ENCODE measurements at places on chromosomes 3 and 15.

DNA sequence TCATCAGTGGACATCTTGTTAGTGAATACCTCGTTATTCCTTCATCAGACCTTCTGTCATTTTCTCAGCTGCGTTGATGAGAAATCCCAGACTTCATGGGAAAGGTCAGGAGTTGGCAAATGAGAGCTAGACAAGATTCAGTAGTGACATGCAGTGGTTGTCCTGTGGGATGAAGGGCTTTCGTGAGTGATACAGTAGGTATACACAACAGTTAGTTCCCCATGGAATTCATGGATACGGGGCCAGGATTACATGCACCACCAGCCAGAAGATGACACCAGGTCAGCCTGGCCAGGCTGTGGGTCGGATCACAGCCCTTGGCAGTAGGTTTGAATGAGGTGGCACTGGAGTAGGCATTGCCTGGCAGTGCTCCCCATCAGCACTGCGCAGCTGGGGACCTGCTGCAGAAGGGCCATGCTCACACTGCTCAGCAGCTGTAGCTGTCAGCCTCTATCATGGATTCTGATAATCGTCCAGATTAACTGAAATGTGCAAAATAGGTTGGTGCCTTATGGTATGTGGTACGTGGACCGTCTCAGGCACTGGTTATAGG lies 150.1 kb downstream of the SLCO3A1 start:
- no peak for DNase-seq

DNA sequence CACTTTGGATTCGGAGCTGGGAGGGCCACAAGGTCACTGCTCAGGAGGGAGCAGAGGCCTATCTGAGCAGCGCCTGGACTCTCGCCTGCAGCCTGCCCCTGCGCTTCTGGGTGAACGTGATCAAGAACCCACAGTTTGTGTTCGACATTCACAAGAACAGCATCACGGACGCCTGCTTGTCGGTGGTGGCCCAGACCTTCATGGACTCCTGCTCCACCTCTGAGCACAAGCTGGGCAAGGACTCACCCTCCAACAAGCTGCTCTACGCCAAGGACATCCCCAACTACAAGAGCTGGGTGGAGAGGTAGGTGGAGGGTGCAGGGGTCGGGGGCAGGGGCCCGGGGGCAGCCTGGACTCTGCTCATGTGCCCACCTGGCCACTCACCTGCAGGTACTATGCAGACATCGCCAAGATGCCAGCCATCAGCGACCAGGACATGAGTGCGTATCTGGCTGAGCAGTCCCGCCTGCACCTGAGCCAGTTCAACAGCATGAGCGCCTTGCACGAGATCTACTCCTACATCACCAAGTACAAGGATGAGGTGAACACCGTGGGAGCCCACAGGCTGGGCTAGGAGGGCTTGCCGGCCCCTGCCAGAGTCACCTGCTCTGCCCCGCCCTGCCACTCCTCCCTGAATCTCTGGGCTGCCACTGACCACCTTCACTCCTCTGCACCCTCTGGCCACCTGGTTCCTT lies 49.5 kb downstream of the PLXNA1 start:
- DNase-seq = no peak

DNA sequence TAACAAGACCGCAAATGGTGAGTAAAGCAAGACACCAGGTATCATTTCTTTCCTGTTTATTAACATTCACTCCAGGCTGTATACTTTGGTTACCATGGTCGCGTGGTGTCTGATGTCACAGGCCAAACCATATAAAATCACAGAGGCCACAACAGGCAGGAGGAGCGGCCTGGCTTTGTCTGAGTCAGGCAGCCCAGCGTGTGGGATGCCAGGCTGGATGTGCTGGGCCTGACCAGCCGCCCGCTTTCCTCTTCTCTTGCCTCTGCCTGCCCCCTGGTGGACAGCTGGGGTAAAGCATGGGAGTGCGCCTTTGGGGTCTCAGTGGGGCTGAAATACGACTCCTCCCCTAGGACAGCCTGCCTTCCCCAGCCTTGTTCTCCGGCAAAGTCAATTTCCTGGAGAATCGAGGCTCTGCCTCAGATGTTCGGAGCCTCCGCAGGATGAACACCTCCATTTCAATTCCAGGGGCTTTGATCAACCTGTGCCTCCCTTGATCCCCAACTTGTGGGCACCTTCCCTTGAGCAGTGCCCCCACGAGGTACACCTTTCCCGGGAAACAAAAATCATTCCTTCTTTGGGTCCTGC lies 78.2 kb downstream of the CCNL1 start:
- DNase-seq = peak; percentile 96

DNA sequence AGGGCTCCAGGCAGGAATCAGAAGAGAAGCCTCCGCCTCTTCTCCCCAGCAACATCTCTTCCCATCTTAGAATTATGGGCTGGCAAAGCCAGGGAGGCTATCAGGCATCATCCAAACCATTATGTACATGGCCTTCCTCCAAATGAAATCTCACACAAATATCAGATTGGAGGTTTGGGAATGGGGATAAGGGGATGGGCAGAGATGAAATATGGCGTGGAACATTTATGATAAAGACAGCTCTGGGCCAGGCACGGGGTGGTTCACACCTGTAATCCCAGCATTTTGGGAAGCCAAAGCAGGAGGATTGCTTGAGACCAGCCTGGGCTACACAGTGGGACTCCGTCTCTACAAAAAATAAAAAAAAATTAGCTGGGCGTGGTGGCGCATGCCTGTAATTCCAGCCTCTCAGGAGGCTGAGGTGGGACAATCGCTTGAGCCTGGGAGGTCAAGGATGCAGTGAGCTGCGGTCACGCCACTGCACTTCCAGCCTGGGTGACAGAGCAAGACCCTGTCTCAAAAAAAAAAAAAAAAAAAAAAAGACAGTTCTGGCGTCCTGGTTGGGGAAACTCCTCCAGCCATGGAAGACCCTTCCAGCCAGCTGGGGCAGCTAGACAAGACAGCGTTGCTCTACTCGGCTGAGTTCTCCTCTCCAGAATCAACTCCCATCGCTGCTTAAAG lies 36.6 kb downstream of the CPN2 start:
- no peak for DNase-seq

DNA sequence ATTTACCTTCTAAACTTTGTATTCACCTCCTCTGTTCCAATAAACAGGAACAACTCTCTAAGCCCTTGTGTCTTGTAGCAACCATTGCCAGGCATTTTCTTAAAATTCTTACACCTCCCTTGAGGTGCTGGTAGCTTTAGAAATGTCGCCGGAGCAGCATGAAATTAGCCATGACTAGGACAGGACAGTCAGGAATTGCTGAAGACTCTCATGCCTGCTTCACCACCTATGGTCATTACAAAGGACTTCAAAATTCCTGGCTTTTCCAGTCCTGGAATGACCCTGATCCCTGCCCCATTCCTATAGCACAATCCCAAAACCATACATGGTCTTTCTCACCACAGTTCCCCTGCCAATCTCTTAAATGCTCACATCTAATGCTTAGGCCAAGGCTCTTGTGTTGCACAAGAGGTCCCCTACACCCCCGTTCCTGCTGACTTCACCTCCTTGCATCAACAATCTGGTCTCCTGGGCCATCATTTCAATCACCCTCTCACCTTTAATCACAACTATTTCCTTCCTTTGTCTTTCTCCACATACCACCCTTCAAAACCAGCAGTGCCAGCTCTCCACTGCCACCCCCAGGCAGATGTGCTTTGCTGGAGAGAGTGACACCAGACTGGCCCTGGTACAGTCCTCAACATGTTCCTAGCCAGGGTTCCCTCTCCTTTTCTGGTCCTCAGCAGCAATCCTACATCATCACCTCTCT lies 113.2 kb upstream of the TJP1 start:
- no peak for DNase-seq
